ENCODE measurements at places on chromosomes 4 and X.

DNA sequence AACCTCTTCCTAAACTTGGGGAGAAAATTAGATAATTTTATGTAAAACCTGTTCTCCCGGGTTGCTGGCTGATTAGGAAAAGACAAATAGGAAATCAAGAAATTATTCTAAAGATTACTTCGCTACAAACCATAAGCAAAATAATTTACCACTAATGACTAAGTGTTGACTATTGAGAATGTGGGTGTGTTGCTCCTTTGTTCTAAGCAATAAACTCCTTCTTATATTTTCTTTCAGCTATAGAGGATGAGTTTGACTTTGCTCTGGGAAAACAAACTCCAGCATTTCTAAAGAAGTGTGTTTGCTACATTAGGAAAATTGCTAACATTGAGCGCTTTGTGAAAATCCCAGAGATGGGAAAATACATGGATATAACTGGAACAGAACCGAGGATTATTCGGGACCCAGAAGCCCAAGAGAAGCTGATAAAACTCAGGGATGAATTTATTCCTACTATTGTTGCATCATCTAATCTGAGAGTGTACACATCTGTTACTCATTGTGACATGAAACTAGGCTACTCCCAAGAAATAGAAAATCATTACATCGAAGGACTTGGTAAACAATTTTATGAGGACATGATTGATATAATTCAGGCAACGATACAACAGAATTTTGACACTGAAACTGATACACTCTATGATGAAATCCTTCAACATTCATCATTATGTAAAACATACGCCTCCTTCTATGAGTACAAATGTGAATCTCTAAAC is 194.2 kb downstream of the NWD2 start:
- no peak for DNase-seq

GRCh38 chr4:30495651-30496310 is 224.4 kb upstream of the PCDH7 start:
- no peak for DNase-seq

- no peak for DNase-seq
Measured at GRCh38 chr4:10022346-10023049, 1.2 kb upstream of the SLC2A9 start.

GRCh38 chr4:123398066-123398852 is 1.7 kb downstream of the SPRY1 start:
- peak; percentile 32 for DNase-seq

GRCh38 chr4:23884741-23885140 is 5.1 kb downstream of the PPARGC1A start:
- DNase-seq, result no peak

DNA sequence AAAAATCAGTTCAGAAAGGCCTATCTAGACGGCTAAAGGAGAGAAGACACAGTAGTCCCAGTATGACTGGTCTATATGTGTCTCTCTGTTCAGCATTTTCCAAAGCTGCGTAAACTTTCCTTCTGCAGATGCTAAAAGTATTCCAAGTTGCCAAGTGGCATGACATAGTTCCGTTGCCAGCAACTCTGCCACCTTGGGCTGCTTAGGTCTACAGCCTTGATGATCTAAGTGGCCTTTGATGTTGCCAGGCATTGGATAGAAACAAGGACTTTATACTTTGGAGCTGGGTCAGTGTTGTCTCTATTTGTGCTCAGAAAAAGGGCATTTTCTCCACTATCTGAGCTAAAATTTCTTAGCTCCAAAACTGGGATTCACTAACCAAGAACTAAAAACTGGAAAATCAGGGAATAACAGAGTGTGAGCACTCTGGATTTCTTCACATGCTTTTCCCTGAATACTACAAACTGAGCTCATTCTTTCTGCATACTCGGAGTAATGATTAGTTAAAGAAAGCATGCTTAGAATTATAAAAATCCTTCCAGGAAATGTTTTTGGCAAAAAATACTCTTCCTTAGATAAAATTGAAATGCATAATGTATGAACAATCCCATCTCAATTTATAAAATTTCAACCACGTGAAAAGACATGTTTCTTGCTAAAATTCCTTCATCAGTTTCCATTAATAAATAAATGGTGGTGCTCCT is 191.4 kb downstream of the ADAMTS3 start:
- no peak for DNase-seq

- DNase-seq, result no peak
Measured at GRCh38 chr4:137345597-137345996, 186.7 kb downstream of the PCDH18 start.

DNA sequence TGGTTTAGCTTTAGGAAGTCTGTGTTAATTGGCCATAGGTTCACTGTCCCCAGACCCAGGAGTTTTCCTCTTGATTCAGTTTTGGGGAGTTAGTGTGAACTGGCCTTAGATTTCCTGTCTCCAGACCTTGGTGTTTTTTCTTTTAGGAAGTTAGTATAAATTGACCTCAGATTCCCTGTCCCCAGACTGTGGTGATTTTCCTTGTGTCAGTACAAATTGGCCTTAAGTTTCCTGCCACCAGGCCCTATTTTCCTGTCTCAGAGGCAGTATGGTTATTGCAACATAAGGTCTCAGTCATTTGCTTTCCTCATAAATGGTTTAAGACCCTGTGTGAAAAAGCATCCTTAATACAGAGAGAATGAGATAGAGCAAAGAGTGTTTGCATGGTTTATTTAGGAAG is 595.8 kb downstream of the NLGN4X start:
- DNase-seq, result no peak

DNA sequence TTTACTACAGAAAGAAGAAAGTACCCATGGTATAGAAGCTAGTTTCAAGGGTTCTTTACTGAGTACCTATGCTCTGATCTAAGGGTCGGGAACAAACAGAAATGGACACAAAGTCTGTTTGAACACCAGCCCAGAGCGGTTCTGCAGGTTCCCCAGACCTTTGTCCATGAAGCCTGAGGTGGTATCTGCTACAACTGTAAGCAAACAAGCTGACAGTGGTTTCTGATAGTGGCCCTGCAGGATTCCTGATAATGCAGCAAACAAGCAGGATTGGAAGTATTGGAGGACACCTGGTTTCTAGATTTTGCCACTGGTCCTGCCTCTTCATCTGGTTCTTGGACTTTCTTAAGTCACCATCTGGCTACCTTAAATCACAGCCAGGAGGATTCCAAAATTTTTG is 23.7 kb downstream of the SMPX start:
- no peak for DNase-seq

GRCh38 chr4:149845743-149846142 is 30.1 kb upstream of the IQCM start:
- DNase-seq, result no peak

DNA sequence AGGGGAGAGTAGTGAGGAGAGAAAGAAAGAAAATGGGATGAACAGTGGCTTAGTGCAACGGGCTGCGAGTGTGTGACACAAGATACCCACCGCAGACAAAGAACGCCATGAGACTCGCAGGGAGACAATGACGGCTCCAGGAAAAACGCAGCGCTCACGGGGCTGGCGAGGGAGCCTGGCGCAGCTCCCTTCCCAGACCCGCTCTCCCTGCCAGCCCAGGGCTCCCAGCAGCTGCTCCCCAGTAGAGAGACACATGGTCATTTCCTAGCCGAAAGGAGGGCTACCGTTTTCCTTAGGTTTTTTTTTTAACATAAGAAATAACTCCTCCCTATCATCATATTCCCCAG is 149.5 kb downstream of the MAML3 start:
- DNase-seq, result no peak

GRCh38 chrX:29535212-29536162 is 679.9 kb upstream of the MAGEB2 start:
- DNase-seq, result no peak

DNA sequence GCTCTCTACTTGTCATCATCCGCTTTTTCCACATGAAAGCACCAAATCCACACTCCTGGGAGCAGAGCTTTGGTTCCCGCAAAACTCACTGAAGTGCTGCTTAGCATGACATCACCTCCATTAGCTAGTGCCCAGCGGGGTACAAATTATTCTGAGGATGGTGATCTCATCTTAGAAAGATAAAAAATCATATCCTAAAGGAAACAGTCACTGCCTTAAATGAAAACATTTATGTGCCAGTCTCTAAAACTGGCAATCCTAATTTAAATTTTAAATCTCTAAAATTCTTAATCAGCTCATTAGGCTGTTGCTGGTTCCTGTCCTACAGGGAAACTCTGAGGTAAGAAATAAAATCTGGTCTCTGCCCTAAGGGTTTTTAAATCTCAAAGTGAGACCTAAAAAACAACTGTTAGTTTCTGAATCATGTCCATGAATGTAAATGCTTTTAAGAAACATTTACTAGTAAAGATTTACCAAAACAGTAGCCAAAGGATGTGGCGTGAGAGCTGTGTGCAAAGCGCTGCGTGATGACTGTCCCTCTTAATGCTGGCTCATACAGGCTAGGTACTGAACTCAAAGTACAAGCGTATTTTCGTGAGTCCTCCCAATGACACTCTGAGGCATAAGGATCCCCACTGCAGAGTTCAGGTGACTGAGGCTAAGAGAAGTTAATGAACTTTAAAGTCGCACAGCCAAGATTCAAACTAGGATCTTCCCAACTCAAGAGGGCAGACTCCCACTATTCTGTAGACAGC is 4.5 kb downstream of the CASP3 start:
- no peak for DNase-seq

GRCh38 chr4:10661047-10661446 is 23.5 kb downstream of the CLNK start:
- DNase-seq, result no peak

DNA sequence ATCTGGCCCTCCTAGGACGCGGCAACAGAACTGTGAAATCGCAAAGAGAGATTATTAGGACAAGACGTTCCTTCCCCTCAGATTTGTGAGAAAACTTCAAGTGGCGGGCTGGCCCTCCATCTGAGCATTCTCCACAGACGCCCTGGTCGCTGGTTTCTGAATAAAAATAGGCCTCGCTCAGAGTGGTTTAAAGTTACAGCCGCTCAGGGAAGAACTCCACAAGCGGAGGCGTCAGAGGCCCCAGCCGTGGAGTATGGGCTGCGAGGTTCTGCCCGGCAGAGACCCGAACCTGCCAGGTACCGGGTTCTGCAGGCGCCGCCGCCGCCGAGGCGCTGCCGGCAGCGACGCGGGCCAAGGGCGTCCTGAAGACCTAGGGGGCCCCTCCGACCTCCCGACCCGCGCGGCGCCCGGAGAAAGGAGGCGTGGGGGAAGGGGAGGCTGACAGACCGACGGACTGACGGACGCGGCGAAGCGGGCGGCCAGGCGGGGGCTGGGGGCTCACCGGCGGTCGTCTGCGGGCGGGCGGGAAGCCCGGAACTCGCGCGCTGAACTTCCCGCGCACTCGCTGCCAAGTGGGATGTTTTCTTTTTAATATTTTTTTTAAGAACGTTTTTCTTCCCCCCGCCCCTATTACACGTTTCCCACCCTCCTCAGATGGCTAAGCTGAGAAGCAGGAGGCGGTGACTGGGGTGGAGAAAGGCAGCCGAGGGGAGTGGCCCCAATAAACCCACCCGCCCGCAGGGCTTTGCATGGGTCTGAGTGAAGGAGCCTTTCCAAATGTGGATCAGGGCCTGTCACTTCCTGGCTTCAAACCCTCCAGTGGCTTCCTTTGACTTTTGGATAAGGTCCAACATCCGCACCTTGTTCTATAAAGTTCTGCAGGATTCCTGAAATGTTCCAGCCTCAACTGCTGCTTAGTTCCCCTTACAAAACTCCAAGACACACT is at the start of gene PABPC4L:
TSS of gene PABPC4L (minus strand) at position 574 of the 946 bp plus-strand sequence. CDS start 770 bp downstream, outside the sequence.
- no peak for DNase-seq

- peak; percentile 93 for DNase-seq
Measured at GRCh38 chr4:4248029-4248884, at the start of gene TMEM128. TSS of gene TMEM128 (minus strand) at chr4:4248223. CDS start at chr4:4248202, 21 bp downstream.

- DNase-seq, result no peak
Measured at GRCh38 chrX:11053351-11053750, 57.8 kb upstream of the HCCS start.

GRCh38 chrX:124726881-124727280 is 380.5 kb downstream of the SH2D1A start:
- no peak for DNase-seq

DNA sequence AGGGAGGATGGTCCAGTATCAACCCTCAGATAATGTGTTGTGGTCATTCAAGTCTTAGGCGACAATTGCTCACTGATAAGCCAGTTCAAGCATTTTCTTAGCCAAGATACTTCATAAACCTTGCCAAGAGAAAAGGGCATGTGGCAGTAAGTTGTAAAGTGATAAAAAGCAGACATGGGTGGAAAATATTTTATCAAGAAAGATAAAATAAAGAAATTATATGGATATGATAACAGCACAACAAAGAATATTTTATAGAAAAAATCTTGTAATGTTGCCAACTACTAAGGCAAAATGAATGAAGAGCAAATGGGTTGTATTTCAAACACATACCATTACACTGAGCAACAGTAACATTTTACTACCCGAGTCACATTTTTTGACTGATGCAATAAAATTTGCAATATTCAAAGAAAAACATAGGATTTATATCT is 217.4 kb upstream of the PITX2 start:
- no peak for DNase-seq

DNA sequence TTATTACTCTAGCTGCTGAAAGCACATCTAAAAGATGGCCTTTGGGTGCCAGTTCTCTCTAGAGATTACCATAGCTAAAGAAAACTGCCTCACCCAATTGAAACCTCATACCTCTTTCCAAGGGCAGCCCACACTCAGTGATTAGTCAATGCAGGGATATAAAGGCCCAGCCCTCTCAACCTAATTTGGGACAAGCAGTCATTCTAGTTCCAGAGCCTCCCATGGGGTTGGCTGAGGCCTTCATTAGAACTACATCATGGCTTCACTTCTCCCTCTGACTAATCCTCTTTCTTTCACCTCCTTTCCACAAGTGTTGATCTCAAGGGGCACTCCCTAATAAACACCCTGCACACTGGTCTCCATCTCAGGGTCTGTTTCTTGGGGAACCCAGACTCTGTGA is 38.5 kb upstream of the C1GALT1C1 start:
- DNase-seq, result no peak

GRCh38 chrX:118550792-118551191 is 55.2 kb downstream of the DOCK11 start:
- DNase-seq, result no peak

DNA sequence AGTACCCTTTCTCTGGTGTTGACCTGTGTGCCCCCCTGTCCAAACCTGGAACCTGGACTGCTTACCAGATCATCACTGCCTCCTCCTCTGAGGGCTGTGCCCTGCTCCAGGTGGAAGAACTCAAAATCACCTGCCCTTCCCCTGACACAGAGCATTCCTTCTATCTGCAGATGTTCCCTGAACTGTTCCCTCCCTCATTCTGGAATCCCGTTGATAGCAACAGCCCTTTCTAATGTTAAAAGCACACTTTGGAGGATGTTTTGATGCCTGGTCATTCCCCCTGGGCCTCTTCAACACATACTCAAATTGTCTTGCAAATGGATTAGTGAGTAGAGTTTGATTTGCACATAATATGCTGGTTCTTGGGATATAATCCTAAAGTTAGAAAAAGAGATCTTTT is 225.8 kb downstream of the FGF13 start:
- DNase-seq, result no peak

DNA sequence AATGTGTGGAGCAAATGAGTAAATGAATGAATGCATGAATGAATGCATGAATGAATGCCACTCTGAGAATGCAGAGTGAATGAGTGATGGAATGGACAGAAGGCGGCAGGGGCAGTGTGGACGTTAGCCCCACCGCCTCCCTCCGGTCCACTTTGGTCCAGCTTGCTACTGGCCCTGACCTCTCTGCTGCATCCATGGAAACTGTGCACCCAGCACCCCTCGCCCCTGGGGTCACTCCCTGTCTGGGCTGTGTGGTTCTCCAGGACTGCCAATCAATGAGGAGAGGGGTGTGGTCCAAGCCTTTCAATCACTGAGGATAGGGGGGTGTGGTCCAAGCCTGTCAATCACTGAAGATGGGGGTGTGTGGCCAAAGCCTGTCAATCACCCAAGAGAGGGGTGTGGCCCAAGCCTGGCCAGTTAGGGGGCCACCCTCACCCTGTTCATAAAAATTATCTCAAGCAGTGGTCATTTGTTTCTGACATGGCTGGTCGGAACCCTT is 39.2 kb upstream of the ASMTL start:
- no peak for DNase-seq

Data from nucleus accumbens (tissue), 56 donors.